Central memory CD4-positive, alpha-beta T cell (primary cell): ENCODE measurements at places on chromosomes 3 and 15.

DNA sequence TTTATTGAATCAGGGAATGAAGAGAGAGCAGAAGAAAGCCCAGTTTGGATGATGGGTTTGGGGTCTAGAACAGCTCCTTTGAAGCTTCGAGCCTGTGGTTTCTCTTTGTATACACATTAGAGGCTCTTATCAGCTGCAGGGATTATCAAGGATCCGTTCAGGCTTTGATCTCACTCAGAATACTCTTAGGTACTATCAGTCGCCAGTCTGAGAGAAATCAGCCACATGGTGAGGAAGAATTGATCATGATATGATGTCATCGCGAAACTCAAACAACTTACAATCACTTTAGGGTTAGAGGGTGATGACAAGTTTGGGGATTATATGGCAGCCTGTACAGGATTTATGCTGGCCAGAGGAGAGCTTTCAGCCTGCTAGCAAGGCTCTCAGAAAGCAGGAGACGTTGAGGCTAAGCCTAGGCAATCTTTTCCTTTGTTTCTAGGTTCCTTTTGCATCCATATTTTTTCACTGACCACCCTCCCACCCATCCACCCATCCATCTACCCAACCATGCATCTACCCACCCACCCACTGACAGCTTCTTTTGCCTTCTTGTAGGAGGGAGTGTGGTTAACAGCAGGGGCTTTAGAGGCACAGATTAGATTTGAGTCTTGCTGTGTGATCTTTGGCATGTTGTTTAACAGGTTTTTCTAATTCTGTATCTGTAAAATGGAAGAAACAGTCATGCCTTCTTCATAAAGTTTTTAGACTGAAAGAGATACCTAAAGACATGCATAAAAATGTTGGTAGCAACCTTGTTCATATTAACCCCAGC is 330.4 kb upstream of the LRRFIP2 start:
- DNase-seq: no peak

GRCh38 chr3:101722394-101723173 is 1.8 kb upstream of the CEP97 start:
- peak; percentile 35 for DNase-seq

GRCh38 chr3:17190353-17191078 is 305.8 kb downstream of the PLCL2 start:
- DNase-seq: no peak

DNA sequence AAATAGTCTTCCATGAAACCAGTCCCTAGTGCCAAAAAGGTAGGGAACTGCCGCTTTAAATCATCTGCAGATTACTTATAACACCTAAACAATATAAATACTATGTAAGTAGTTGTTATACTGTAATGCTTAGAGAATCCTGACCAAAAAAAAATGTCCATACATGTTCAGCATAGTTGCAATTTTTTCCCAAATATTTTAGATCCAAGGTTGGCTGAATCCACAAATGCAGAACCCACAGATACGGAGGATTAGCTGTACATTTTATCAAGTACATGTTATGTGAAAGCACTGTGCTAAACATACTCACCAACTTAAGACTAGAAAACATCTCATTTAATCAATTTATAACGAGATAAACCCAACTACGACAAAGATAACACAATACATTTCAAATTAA is 9.3 kb downstream of the MSL2 start:
- no peak for DNase-seq

- DNase-seq: peak; percentile 18
Observed at GRCh38 chr3:188956839-188957489, 214.8 kb upstream of the TPRG1 start.

- DNase-seq: no peak
Observed at GRCh38 chr3:12194209-12194608, 35.5 kb upstream of the TIMP4 start.

DNA sequence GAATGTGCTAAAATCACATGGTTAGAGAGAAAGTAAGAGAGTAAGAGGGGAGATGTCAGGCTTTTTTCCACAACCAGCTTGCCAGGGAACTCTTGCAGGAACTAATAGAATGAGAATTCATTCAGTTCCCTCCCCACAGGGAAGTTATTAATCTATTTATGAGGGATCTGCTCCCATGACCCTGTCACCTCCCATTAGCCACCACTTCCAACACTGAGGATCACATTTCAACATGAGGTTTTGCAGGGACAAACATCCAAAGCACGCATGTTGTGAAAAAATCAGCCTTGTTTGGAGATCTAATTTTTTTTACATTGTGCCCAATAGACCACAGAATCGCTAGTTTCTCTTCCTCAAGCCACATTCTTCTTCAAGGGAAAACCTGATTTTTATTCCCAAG is 904.0 kb downstream of the TBL1XR1 start:
- DNase-seq: no peak

- no peak for DNase-seq
Observed at GRCh38 chr3:168860028-168860427, 764.3 kb upstream of the GOLIM4 start.

GRCh38 chr15:42704492-42704926 is 32.4 kb downstream of the CDAN1 start:
- peak; percentile 41 for DNase-seq

DNA sequence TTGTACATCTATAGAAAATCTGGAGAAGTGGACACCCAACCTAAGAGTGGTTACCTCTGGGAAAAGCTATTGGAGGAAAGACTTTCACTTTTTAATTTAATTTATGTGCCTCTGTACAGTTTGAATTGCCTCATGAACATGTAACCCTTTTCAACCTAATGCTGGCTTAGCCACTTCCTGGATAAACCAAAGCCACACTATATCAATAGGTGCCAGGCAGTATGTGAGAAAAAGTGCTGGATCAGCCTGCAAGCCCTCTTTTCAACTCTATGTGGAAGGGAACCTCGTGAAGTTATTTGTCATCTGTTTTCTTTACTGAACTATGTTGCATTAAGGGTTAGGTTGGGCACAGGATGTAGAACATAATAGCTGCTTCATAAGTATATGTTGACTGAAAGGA is 9.3 kb upstream of the TOPAZ1 start:
- no peak for DNase-seq

DNA sequence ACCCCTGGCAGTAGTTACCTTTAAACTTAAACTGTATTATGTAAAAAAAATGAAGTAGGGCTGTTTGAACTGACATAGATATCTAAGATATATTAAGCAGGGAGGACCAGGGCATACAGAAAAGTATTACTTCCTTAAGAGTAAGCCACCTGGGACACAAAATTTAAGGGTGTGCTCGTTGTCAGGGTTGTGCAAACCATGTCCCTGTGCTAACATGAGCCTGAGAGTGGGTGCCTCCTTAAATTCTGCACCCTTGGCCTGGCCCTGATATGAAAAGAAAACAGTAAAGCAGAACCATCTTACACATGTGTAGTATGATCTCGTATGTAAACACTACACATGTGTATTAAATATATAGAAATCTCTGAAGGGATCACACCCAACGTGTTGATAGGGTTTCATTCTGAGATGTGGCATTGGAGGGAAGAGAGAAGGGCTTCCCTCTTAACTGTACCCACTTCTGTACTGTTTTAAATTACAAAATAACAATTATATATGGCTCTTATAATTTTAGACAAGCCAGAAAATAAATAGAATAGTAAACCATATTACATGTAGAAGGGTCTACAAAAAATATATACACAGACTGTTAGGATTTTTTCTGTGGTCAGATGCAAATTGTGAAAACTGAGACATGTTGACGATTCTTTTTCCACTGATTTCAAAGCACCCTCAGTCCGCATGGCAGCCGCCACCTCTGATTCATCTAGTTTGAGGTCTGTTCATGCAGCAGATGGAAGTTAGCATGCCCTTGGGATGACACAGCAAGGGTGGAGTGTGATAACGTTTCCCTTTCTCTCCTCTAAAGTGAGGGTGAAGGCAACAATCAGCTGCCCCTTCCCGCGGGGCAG is 400.8 kb upstream of the PROK2 start:
- DNase-seq: no peak

DNA sequence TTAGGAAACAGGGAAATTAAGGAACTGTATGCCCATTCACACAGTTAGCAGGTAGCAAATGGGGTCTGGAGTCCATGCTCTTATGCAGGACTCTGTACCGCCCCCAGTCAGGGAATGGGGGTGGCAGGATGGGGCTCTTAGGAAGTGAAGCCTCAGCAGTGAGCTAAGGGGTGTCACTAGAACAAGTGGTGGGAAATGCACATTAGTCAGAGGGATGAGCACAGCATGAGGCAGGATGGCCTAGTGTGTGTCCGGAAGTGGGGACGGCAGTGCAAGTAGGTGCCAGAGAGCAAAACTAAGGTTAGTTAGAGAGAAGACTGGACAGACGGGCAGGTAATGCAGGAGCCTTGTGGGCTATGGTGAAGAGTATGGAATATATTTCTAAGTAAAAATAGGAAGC is 60.7 kb downstream of the ST3GAL6 start:
- DNase-seq: no peak

GRCh38 chr15:85592148-85592547 is 202.6 kb downstream of the KLHL25 start:
- no peak for DNase-seq

- DNase-seq: no peak
Observed at GRCh38 chr3:56899851-56900250, 98.1 kb upstream of the ARHGEF3 start.

GRCh38 chr3:72036899-72037298 is 252.0 kb upstream of the PROK2 start:
- DNase-seq: no peak

GRCh38 chr3:11906407-11906806 is 59.7 kb upstream of the TAMM41 start:
- DNase-seq: no peak

GRCh38 chr15:73176598-73176997 is 124.3 kb downstream of the NEO1 start:
- no peak for DNase-seq

DNA sequence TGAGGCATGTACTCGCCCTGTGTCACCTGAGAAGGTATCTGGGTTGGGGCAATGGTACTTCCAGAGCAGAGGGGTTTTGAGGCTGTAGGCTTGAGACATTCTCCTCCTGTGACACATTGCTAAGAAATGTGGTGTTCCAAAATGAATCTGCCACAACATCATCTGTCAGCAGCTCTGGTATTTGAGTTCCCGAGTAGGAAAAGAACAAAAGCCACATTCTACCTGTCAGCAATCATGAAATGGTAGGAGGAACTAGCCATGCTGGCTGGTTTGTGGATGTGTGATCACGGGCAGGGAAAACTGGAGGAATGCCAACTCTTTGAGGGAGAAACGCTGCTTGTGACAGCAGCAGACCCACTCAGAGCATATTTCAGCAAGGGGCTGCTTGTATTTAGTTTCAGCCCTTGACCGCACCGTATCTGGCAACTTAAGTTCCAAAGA is 579.4 kb upstream of the TBL1XR1 start:
- no peak for DNase-seq

GRCh38 chr15:47129033-47129432 is 588.3 kb upstream of the SEMA6D start:
- no peak for DNase-seq

DNA sequence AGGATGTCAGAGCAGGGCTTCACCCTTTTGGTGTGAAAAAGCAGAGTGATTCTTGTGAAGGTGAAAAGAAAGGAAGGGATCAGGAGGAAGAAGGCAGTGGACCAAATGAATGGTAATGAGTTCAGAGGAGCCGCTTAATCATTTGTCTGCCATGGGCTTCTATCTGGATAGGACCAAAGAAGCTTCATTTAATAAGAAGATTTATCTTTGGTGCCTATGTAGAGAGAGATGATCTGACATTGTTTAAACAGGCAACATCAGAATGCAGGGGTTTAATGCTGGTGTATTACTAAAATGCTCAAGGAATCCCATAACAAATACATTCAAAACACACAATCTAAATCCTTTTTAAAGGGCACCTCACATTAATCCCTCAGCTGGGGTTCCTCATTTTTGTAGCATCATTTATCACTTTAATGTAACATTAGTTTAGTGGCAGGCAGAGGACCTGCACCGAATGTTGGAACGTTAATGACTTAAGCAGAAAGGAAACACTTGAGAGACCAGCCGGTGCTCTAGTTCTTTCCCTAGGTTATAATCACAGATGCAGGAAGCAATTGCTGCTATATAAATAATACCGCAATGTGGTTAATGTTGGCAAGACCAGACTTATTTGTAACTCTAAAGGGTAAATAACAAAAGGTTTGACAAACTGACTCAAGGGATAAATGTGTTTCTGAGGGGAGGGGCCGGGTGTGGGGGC is 27.9 kb upstream of the IL1RAP start:
- no peak for DNase-seq

DNA sequence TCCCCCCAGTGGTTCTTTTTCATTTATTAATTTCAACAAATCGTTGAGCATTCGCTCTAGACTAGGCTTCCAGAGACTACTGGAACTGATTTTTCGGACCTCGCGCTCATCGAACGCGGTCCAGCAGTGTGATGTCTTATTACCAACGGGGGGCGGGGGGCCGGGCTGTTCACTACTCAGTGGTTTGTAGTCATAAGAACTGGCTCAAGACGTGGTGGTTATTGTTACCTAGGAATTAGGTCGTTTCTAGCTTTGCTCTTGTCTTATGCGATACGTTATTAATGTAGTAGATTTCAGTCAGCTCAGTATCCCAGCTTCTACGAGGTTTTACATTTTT is 858 bp downstream of the RBM5 start:
- DNase-seq: no peak

- peak; percentile 72 for DNase-seq
Observed at GRCh38 chr3:152299249-152299976, 30.7 kb downstream of the MBNL1 start.

DNA sequence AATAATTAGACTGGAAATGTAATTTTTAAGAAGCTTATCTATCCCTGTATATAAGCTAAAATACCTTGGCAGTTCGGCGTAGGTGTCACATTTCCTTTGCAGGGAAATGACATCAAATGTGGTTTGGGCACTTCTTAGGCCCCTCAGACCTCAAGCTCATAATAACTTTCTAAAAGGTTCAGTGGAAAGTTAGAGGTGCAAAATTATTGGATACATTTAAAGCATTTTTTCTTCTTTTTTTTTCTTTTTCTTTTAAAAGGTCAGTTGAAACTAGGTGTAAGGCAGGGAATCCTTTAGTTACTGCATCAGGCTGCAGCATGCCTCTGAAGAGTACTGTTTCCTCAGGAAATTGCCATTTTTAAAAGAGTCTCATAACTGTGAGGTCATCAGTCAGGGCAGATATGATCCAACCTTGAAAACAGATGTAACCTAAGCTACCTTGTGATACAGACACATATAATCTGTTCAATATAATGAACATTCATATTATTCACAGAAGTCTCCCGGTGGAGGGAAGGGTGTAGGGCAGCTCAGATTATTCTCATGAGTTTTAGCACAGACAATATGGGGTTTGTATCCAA is 4.8 kb downstream of the SACM1L start:
- peak; percentile 81 for DNase-seq

- DNase-seq: peak; percentile 100
Observed at GRCh38 chr3:36992806-36993325, at the start of gene EPM2AIP1. TSS of gene EPM2AIP1 (minus strand) at chr3:36993131. CDS start at chr3:36993077, 54 bp downstream.

- no peak for DNase-seq
Observed at GRCh38 chr3:123739754-123740153, 144.4 kb downstream of the MYLK start.
